Right renal cortex interstitium (tissue), 3 donors: ENCODE measurements at places on chromosomes 7 and 10. TPM values are rescaled to one million over a fixed set of nuclear protein-coding genes. Genes with fewer than 3 reads are reported as not detected.

Gene FAM237B
- polyA plus RNA-seq, result 0.33 TPM

Gene ABCB8
- 18.4 TPM for polyA plus RNA-seq

Gene GPC2
- polyA plus RNA-seq, result 7.2 TPM

- DNase-seq, result no peak
Observed at GRCh38 chr10:71690094-71690720, 29.4 kb downstream of the C10orf105 start.

Gene LDB3
- 1.2 TPM for polyA plus RNA-seq

Gene INA
- polyA plus RNA-seq, result 0.72 TPM

Gene GHRHR
- polyA plus RNA-seq, result 0.34 TPM

Gene ADCK2
- 25.1 TPM for polyA plus RNA-seq

DNA sequence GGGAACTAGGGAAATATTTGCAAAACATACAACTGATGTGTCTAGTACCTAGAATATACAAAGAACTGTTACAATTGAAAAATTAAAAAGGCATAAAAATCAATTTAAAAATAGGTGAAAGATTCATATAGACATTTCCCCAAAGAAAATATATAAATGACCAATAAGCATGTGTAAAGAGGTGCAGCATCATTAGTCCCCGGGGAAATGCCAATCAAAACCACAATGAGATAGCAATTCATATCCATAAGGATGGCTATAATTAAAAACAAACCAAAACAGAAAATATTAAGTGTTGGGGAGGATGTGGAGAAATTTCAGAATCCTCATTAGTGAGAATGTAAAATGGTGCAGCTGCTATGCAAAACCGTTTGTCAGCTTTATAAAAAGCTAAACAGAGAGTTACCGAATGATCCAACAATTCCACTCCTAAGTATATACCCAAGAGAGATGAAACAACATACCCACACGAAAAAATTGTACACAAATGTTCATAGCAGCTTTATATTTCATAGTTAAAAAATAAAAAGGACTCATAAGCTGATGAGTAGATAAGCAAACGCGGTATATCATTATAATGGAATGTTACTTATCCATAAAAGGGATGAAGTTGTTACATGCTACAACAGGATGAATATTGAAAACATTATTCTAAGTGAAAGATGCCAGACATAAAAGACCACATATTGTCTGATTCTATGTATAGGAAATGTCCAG, 210.1 kb upstream of the INHBA start:
- no peak for DNase-seq

Gene ACTL6B
- not detected for polyA plus RNA-seq

Gene IRF5
- 8.4 TPM for polyA plus RNA-seq

DNA sequence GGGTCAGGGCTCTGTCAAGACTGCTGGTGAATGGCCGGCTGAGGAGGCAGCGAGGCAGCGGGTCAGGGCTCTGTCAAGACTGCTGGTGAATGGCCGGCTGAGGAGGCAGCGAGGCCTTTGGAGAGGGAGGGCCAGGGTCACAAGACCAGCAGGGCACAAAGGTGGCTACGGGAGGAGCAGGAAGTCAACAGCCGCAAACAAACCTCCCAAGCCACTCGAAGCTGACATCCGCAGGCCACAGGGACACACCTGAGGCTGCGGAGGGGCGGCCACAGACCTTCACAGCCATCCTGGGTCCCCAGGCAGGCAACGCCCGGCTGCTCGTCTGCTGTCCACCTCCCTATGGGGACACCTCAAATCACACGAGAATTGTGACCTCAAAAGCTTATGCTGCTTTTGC, 8.9 kb upstream of the GPER1 start:
- no peak for DNase-seq

DNA sequence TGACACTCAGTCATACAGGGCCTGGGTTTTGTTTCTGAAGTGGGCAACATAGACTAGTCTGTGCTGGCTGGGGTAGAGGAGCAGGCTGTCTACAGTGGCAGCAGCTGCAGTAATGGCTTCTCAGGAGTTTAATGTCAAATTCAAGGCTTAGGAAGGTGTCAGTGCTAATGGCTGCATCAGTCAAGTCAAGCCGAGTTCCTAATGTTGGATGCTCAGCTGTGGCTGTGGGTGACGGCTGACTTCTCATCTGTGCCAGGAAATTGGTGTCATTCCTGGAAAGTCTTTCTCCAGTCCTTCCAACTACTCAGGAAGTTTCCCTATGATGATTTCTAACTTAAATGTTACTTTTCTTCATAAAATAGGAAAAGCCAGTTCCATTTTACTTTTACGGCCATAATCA, 468.1 kb upstream of the IGFBP3 start:
- no peak for DNase-seq

DNA sequence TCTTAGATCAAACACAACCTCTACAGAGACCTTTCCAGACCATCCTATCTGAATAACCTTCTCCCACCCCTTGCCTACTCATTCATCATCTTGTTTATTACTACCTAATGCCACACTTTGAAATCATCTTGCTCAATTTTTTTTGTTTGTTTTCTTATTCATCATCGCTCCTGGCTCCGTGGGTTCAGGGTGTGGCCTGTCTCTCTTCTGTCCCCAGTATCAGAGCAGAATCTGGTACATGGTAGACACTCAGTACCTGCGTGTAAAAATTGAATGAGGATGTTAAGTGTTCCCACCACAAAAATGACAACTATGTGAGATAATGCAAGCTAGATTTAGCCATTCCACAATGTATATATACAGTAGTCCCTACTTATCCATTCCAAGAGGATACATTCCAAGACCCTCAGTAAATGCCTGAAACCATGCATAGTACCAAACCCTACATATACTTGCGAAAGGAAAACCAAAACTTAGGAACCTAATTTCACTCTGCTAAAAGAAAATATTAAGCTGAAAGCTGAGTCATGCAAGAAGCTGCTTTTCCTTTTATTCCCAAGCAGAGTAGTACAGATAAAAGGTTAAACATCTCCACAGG, 72.1 kb upstream of the SEC61G start:
- DNase-seq, result no peak

DNA sequence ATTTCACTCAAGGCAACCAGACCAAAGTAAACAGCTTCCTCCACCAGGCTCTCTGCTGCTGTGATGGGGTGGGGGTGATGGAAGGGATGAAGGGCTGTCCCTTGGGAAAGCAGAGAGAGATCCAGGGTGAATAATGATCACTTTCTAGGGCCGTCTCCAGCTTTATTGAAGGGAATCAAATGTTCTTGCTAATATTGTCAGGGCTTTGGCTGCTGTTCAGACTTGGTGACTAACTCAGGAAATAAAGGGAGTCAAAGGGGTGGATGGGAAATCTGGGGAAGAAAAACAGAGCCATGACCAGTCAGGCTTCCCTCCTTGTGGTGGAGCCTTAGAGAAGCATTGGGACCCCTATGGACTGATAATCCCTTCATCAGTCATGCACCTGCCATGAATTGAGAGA, 196.2 kb upstream of the AGK start:
- DNase-seq, result no peak

Gene RPEL1
- polyA plus RNA-seq, result 0.18 TPM

GRCh38 chr7:36562121-36562520, 162.2 kb downstream of the AOAH start:
- DNase-seq, result no peak

GRCh38 chr7:103687951-103688350, 241.9 kb upstream of the SLC26A5 start:
- no peak for DNase-seq

DNA sequence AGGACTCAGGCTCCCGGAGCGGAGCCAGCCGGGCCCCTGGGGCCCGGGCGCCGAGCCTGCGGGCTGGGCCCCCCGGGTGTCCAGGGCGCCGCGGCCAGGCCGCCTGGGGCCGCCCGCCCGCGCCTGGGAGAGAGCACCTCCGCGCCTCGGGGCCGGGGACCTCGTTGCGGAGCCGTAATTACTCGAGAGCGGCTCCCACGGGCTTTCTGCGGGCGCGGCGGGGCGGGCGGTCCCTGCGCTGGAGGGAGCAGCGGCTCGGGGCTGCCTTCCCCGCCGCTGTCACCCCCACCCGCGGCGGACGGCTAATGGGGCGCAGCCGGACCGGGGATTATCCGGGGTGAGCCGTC, 1.5 kb downstream of the GNB2 start:
- no peak for DNase-seq

- DNase-seq, result no peak
Observed at GRCh38 chr10:33365301-33365700, 30.8 kb upstream of the NRP1 start.

- DNase-seq, result no peak
Observed at GRCh38 chr10:53088961-53089360, 316.4 kb upstream of the MBL2 start.

GRCh38 chr7:113917840-113918239, 969 bp downstream of the PPP1R3A start:
- DNase-seq, result no peak

- DNase-seq, result no peak
Observed at GRCh38 chr7:43462836-43463235, 120.1 kb upstream of the STK17A start.

- DNase-seq, result no peak
Observed at GRCh38 chr10:21095494-21096055, 198.5 kb upstream of the NEBL start.

DNA sequence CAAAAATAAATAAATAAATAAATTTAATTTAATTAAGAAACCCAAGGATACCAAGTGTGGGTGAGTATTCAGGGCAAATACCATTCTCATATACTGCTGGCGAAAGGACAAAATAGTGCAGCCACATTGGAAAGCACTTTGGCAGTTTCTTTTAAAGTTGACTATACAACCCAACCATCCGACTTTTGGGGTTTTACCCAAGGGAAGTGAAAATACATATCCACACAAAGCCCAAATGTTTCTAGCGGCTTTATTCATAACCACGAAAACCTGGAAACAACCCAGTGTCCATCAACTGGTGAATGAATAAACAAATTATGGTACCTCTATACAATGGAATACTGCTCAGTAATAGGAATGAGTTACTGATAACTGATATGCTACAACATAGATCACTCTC, 36.2 kb upstream of the OGDHL start:
- no peak for DNase-seq

Gene GOLGA7B
- 0.42 TPM for polyA plus RNA-seq

GRCh38 chr7:30906014-30906413, 5.6 kb upstream of the AQP1 start:
- no peak for DNase-seq

Gene MOGAT3
- 0.12 TPM for polyA plus RNA-seq

- DNase-seq, result no peak
Observed at GRCh38 chr10:28798964-28799363, 121.6 kb downstream of the BAMBI start.

- DNase-seq, result peak; percentile 19
Observed at GRCh38 chr7:37984750-37985390, 64.4 kb downstream of the EPDR1 start.

Gene PAOX
- polyA plus RNA-seq, result 3.8 TPM

- DNase-seq, result no peak
Observed at GRCh38 chr10:57919864-57920263, 347.8 kb downstream of the IPMK start.

GRCh38 chr10:126921974-126922525, 16.8 kb downstream of the DOCK1 start:
- DNase-seq, result no peak

Gene CABCOCO1
- polyA plus RNA-seq, result 6.0 TPM

DNA sequence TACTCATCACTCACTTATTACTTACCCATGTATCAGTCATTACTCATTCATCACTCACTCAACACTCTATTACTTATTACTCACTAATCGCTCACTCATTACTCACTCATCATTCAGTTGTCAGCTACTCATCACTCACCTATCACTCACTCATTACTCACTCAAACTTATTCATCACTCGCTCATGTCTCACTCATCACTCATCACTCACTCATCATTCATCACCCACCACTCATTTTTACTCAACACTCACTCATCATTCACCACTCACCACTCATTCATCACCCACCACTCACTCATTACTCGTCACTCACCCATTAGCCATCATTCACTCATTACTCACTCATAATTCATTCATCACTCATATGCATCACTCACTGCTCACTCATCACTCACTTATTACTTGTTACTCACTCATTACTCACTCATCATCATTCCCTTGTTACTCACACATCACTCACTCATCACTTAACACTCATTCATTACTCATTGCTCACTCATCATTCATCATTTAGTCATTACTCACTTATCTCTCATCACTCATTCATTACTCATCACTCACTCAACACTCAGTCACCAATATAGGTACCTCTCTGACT, 237.9 kb downstream of the ADARB2 start:
- no peak for DNase-seq

Gene ASZ1
- not detected for polyA plus RNA-seq

Gene FRMD4A
- polyA plus RNA-seq, result 75.9 TPM

Gene NPY
- polyA plus RNA-seq, result 0.50 TPM

DNA sequence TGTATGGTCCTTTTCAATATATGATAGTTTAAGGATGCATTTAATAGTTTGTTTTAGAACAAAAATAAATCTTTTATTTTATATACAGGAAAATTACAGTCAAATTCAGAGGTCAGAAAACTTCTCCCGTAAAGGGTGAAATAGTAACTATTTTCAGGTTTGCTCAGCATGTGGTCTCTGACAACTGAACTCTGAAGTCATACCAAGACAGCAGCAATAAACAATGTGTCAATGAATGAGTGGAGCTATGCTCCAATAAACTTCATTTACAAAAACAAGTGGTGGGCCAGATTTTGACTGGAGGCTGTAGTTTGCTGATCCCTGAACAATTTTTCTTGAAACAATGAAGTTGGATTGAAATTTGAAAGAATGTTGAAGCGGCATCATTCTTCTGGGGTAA, 123.6 kb downstream of the ZNF248 start:
- DNase-seq, result no peak

- no peak for DNase-seq
Observed at GRCh38 chr7:140426130-140426529, 22.3 kb downstream of the RAB19 start.

- DNase-seq, result no peak
Observed at GRCh38 chr10:46026106-46026505, 4.3 kb downstream of the NCOA4 start.

- DNase-seq, result no peak
Observed at GRCh38 chr7:2554661-2555111, 638 bp downstream of the BRAT1 start.

DNA sequence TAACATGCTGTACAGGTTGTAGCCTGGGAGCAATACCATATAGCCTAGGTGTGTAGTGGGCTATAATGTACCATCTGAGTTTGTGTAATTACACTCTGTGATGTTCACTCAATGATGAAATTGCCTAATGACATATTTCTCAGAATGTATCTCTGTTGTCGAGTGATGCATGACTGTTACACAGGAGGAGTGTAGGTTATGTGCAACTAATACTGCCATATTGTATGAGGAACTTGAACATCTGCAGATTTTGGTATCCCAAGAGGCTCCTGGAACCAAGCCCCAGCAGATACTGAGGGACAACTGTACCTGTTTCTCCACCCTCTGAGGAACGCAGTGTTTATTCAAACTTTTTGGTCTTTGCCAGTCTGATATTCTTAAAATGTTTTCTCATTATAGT, 38.6 kb downstream of the NACAD start:
- DNase-seq, result no peak

Gene HTR5A
- polyA plus RNA-seq, result not detected

Gene SORBS1
- 26.1 TPM for polyA plus RNA-seq

DNA sequence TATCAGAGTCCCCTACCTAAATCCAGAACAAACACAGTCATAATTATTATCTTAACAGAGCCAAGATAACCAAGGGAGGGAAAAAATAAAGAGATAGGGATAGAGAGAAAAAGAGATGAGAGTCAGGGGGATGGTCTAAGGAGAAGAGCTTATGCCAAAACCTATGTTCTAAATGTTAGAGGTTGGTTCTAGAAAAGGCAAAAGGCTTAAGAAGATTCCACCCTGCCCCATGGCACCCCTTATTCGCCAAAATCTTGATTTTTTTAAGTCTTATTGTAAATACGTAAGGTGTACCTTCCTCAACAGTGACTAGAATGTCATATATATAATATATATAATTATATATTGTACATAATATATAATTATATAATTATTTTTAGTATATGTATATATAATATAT, 29.6 kb upstream of the CTNNA3 start:
- no peak for DNase-seq
